ENCODE measurements at places on chromosomes 6 and 20. TPM values are rescaled to one million over a fixed set of nuclear protein-coding genes. Genes with fewer than 3 reads are reported as not detected.
A peak's percentile ranks its signal among the peaks of the same experiment; 100 is the strongest.

- H3K36me3 ChIP-seq, result no peaks in the 10 kb centered on the region
- H3K27ac ChIP-seq, result peak overlapping the region; percentile 25
- H3K4me1 ChIP-seq, result peaks cover 7% of the 10 kb centered on the region
- no peak for DNase-seq
- no peak overlapping the region for H3K4me3 ChIP-seq
- H3K27me3 ChIP-seq, result peaks cover 12% of the 10 kb centered on the region
Measured at GRCh38 chr6:53938810-53939209, 144.0 kb downstream of the LRRC1 start.

- H3K27ac ChIP-seq, result no peak overlapping the region
- H3K4me1 ChIP-seq, result no peaks in the 10 kb centered on the region
- DNase-seq, result no peak
Measured at GRCh38 chr6:88490195-88490907, 324.2 kb upstream of the CNR1 start.

GRCh38 chr20:34522969-34523871 lies 7.0 kb downstream of the DYNLRB1 start:
- no peak overlapping the region for H3K27ac ChIP-seq
- H3K36me3 ChIP-seq, result peaks cover 11% of the 10 kb centered on the region
- peak; percentile 72 for DNase-seq

DNA sequence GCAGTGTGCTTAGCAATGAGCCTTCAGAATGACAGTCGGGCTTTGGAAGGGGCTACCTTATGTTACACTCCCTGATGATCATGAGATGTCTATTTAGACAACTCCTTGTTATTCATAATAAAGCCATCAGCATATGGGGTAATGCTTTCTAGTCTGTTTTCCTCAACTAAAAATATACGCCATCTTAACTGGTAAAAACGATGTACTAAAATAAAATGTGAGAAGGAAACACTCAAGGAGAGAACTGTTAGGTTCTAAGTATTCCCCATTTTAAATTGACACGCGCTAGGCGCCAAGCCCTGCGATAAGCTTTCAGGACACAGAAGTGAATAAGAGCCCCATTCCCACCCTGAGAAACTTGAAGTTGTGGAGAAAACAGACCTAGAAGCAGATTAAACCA lies 43.6 kb downstream of the SOD2 start:
- DNase-seq, result no peak
- H3K36me3 ChIP-seq, result no peaks in the 10 kb centered on the region
- no peak overlapping the region for H3K4me3 ChIP-seq
- H3K4me1 ChIP-seq, result peaks cover 4% of the 10 kb centered on the region
- no peak overlapping the region for H3K27ac ChIP-seq

GRCh38 chr6:76422511-76423213 lies 350.2 kb upstream of the IMPG1 start:
- H3K27me3 ChIP-seq, result no peaks in the 10 kb centered on the region
- H3K27ac ChIP-seq, result no peak overlapping the region
- no peaks in the 10 kb centered on the region for H3K4me1 ChIP-seq

LRRN4 gene
- not detected for total RNA-seq

DOK5 gene
- total RNA-seq, result 1.3 TPM

BTNL2 gene
- total RNA-seq, result not detected
